ENCODE measurements at places on chromosomes 1 and 21. TPM values are rescaled to one million over a fixed set of nuclear protein-coding genes. Genes with fewer than 3 reads are reported as not detected.

LMX1A gene
- total RNA-seq, result not detected

CFAP74 gene
- total RNA-seq, result not detected

PRAMEF18 gene
- not detected for total RNA-seq

S100A7 gene
- not detected for total RNA-seq

TLR5 gene
- not detected for total RNA-seq
